ENCODE measurements at places on chromosomes 4 and X.

GRCh38 chrX:73563738-73564068 is 706 bp downstream of the CHIC1 start:
- no peak for DNase-seq

DNA sequence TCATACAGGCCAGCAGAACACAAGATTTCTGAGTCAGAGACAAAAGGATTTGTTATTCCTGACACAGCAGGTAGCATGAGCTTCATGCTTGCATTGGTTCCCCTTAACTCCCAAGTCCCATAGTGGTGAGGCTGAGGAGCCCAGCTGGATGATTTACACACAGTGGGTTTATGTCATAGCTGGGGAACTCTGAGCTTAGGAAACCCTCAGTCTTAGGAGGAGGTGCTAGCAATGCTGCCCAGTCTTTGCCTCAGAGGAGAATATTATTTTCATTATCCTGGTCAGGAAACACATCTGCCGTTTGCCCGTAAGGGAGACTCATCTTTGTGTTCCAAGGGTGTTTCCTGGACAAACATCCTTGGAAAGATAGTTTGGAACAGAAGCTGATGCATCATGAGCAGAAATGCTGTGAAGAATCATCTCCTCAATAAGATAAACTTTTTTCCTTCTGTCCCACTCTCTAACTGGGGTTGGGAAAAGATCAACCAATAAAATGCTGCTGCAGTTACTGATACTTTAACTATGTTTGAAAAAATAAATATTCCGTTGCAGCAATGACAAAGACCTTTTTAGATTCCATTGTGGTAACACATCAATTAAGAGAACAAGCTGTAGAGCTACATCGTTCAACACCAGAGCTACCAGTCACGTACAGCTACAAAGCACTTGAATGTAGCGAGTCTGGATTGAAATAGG is 146.8 kb downstream of the DCLK2 start:
- DNase-seq = no peak

DNA sequence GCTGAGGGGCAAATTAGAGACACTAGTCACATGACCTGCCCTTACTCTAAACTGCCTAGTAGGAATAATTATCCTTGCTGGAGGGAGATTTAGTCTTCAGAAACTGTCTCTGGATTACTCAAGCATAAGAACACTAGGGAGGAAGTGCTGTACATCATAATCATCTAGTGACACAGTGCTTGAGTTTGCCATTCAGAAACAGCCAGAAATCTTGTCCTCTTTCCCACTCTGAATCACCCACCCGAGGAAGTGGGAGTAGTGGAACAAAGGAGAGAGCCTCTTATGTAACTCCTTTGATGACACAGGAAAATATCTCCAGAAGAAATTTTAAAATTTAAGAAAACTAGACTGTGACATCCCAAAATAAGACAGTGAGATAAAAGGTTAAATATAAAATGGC is 69.3 kb upstream of the PCDH19 start:
- no peak for DNase-seq

GRCh38 chr4:48047421-48047844 is 30.9 kb downstream of the NIPAL1 start:
- no peak for DNase-seq

- no peak for DNase-seq
Observed at GRCh38 chrX:126376465-126376864, 176.1 kb downstream of the DCAF12L1 start.

- no peak for DNase-seq
Observed at GRCh38 chrX:111191598-111191997, 78.7 kb downstream of the CAPN6 start.

- DNase-seq = no peak
Observed at GRCh38 chrX:20567108-20567507, 300.4 kb upstream of the RPS6KA3 start.

DNA sequence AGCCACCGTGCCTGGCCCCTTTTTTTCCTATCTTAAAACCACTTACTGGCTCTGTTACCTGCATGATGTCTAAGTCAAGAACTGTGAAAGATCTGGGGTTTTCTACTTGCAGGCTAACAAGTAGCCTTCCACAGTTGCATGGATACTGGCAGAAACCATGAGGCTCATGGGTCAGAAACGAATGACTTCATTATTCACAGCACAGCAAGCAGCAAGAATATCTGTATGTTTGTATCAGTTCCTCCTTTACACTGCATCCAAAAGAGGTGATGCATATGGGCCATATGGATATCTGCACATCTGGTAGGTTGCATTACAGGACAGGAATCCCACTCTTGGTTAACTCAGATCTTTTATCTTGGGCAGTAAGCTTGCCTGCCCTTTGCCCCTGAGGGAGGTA is 154.9 kb upstream of the NUDT6 start:
- no peak for DNase-seq

DNA sequence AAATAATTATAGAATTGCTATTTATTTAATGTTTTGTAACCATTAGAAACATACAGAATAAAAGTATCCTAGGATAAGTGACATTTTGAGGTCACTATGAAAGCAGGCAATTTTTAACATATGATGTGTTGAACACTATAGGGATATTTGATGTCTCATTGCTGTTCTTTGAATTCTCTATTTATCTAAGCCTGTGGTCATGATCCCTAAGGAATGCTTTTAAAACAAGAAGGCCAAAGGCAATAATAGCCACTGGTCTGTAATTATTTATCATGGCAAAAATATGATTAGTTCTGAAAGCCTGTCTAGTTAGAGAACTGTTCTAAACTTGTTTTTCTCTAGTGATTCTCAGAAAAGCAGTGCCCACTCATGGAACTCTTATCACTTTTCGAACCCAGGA is 186.6 kb downstream of the RPA4 start:
- no peak for DNase-seq

Measured in anterior cingulate cortex (tissue), 58 donors.